Activated CD8-positive, alpha-beta memory T cell treated with anti-CD3 and anti-CD28 coated beads for 1 hour (primary cell): ENCODE measurements at places on chromosomes 6 and 20.

DNA sequence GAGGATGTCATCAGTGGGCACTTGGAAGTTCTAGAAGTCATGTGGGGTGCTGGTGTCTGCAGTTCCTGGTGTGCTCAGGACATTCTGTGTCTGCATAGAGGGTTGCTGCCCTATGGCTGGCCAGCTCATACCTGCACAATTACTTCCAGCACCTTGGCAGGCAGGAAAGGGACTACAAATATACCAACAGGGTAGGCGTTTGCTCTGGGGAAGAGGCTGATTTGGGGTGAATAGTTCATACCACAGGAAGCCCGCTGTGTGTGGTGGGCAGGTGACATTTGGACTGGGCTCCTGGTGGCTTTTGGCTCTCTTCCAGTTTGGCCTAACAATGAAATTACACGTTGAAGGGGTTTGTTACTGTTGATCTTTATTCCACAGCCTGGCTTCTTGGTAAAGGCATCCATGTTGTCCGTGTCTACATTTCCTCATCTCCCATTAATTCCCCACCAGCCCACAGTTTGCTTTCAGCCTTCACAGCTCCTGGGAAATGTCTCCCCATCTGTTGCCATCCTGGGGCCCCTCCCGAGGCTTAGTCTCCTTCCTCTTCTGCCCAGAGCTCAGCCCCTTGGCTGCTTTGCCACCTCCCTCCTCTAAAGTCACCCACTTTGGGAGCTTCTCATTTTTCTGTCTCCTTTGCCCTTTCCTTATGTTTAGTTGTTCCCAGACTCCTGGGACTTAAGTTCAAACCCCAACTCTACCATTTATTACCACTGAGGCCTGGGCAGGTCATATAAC is 88.1 kb downstream of the RSPH3 start:
- DNase-seq = no peak

GRCh38 chr20:10637563-10637962 is 36.2 kb downstream of the JAG1 start:
- no peak for DNase-seq

- DNase-seq = no peak
Measured at GRCh38 chr6:14658886-14659561, 541.5 kb downstream of the CD83 start.

- no peak for DNase-seq
Measured at GRCh38 chr6:26179675-26180074, 92.4 kb downstream of the HFE start.

DNA sequence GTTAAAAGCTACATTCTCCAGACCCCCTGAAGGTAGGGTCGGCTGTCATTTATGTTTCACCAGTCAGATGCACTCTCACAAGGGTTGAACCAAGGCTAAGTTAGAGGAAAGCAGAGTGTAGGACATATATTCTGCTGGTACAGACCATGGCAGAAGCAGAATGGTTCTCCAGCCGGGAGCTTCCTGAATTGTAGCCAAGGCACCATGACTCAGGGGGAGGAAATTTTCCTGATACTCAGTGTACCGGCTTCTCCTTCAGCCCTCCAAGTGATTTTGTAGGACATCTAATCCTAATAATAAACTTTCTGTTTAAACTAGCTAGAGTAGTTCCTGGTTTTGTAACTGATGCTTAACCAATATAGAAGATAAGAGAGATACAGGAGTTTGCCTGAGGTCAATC is 14.2 kb upstream of the SLPI start:
- DNase-seq = no peak

DNA sequence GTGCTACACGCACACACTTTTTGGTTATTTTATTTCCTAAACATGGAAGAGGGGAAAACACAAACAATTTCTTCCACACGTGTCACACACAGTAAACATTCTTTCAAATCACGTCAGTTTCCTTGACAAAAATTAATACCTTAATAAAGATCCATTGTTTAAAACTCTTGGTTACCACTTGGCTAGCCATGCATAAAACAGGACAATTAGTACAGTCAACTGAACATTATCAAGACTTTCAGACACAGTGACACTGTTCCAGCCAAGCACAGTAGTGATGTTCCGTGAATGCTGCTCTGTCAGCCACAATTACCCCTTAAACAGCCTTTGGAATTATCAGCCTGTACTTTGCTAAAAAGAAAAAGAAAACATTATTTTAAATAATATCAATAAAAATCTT is 50.8 kb downstream of the GMDS start:
- no peak for DNase-seq

- DNase-seq = no peak
Measured at GRCh38 chr6:105210932-105211531, 31.2 kb upstream of the POPDC3 start.

DNA sequence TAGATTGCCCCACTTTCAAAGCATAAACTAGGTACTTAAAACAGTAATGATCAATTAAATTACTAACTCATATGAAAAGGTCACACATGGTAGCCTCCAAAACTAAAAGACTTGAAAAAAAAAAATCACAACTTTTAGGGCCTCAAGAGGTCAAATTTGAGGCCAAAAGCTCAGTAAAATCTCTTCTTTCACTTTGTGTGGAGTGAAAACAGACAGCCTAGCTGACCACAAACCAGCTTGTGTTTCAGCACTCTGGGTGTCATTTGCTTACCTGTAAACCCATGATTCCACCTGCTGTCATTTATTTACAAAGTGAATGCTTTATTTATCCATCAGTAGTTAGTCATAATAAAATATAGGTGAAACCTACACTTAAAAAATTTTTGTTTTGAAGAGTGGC is 34.0 kb downstream of the GNAS start:
- no peak for DNase-seq

- peak; percentile 7 for DNase-seq
Measured at GRCh38 chr20:58389324-58389967, 417 bp downstream of the VAPB start.

DNA sequence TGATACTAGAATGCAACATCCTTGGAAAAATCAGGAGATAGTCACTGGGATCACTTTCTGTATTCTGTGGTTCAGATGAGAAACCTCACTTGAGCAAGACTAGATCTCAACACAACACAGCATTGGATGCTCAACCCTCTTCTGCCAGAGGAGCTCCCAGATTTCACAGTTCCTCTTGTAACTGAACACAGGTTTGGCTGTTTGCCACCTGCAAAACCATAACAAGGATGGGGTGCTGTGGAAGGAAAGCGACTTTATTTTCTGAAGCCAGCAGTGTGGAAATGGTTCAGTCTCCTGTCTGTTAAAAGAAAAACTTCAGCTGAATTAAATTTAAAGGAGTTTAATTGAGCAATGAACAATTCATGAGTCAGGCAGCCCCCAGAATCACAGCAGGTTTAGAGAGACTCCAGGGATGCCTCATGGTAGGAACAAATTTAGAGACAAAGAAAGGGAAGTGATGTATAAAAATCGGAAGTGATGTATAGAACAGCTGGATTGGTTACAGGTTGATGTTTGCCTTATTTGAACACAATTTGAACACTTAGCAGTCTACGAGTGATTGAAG is 149.9 kb upstream of the UST start:
- DNase-seq = no peak

- no peak for DNase-seq
Measured at GRCh38 chr6:82781620-82782204, 283.9 kb downstream of the UBE3D start.

DNA sequence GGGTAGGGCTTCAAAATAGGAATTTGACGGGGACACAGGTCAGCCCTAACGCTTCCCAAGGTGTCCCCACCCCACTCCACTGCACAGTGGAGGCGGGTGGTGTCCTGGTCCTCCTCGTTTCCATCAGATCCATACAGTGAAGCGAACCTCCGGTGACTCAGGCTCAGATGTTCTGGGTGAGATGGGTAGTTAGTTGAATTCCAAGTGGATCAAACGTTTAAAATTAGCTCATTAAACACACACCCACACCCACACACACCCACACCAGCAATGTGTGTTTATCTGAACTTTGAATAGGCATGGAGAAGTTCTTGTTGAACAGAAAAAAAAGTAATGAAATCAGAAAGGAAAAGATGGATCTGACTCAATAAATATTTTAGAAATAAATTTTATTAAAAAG is 58.9 kb downstream of the CDH4 start:
- no peak for DNase-seq

DNA sequence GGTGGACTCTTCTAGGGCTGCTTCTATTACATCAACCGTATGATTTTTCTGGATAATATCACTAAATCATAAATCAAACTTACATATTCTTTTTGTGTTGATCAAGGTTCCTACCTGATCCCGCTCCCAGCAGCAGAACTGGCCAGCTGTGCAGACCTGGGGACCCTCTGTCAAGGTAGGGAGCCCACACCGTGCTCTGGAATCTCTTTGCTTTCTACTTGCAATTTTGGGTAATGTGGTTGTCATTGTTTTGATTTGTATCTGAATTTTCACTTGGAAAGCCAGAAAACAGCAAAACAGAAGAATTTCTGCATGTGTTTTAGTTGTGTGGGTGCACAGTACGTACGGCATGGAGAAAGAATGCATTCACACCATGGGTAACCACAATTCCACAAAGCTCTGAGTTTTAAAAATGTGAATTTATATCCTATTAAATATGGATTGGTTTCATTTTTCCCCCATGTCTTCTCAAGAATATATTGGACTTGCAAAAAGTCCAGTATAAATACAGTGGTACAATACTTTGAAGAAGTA is 80.1 kb downstream of the ADGRG6 start:
- no peak for DNase-seq

DNA sequence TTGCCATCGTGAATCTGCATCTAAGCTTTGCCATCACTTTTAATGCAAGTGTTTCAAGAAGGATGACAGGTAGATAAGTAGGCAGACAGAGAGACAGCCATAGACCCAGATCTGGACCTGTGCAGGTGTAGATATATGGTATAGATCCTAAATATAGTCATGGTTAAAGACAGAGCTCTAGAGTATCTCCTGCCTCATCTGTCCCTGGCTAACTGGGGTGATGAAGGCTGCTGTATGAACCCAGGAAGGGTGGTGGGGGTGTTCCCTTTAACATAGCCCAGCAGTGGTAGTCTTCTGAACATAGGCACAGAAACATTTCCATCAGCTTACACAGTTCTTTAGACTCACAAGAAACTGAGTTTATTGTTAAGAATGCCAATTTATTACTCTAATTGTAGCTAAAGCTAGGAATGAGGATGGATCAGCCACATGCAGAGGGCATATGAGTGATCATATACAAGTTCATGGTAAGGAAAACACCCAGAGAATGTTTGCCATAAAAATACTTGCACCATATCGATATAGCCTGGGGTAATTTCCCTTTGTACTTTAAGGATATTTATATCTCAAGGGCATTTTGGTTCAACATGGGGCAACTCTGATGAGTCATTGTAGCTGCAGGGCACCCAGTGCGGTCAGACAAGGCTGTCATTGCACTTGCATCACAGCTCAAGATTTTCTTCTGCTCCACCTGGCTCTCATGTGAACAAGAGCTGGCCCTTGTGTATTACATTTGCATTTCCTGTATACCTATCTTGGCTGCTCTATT is 587.2 kb downstream of the EPM2A start:
- DNase-seq = no peak

- no peak for DNase-seq
Measured at GRCh38 chr6:1129131-1129530, 182.8 kb upstream of the FOXQ1 start.

DNA sequence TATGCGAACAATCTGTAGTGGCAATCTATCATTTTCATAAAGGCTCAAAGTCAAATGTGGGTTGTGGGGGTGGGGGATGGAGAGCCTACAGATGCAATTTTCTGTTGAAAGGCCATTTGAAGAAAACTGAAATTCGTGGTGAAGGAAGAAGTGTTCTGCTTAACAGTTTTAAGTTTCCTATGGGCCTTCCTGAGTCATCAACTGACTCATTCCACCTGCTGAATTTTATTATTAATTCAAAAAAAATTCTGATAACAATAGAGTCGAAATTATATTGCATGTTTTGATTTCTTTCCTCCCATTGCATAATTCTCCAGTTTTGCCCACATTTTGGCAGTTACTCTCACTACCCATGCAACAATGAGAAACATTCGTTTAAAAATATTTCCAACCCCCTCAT is 622.3 kb upstream of the ARID1B start:
- no peak for DNase-seq

GRCh38 chr20:51884561-51884960 is 82.2 kb upstream of the SALL4 start:
- no peak for DNase-seq

DNA sequence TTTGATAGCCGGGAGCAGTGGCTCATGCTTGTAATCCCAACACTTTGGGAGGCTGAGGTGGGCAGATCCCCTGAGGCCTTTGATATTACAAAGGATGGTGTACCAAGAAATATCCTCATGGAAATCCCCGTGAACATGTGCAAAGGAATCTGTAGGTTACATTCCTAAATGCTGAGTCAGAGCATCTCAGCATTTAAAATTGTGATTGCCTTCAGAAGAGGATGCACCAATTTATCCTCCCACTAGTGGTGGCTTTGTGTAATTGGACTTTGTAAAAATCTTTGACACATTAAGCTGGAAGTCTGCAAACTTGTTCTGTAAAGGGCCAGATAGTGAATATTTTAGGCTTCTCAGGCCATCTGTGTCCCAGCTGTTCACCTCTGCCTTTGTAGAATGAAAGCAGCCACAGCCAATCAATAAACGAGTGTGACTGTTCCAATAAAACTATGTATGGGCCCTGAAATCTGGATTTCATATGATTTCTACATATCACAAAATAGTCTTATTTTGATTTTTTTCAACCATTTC is 11.8 kb downstream of the TMEM14B start:
- DNase-seq = no peak

- DNase-seq = no peak
Measured at GRCh38 chr6:136445063-136445462, 105.2 kb downstream of the MAP7 start.

DNA sequence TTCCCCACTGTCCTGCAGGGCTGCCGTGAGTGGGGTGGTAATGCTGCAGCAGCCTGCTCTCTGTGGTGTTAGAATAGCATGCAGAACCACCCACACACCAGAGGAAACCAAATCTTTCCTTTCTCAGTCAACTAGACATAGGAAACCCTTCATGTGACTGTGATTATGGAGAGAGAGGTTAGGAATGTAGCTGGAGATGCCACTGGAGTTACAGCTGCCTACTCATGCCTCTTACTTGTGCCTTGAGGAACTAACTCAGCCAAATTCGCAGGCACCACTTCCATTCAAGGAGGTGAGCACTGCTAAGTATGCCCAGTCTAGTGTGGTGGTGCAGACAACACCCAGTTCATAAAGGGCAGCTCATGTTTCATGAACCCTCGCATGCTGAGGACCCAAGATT is 27.4 kb downstream of the MUC22 start:
- no peak for DNase-seq

- DNase-seq = no peak
Measured at GRCh38 chr6:84428300-84428907, 201.0 kb upstream of the CEP162 start.

GRCh38 chr20:48106428-48106827 is 321.1 kb upstream of the SULF2 start:
- no peak for DNase-seq

GRCh38 chr6:142443532-142443931 is 141.7 kb downstream of the ADGRG6 start:
- DNase-seq = no peak
